Activated CD4-positive, alpha-beta memory T cell treated with anti-CD3 and anti-CD28 coated beads for 36 hours (primary cell): ENCODE measurements at places on chromosomes 13 and 19. TPM values are rescaled to one million over a fixed set of nuclear protein-coding genes. Genes with fewer than 3 reads are reported as not detected.
A peak's percentile ranks its signal among the peaks of the same experiment; 100 is the strongest.

DNA sequence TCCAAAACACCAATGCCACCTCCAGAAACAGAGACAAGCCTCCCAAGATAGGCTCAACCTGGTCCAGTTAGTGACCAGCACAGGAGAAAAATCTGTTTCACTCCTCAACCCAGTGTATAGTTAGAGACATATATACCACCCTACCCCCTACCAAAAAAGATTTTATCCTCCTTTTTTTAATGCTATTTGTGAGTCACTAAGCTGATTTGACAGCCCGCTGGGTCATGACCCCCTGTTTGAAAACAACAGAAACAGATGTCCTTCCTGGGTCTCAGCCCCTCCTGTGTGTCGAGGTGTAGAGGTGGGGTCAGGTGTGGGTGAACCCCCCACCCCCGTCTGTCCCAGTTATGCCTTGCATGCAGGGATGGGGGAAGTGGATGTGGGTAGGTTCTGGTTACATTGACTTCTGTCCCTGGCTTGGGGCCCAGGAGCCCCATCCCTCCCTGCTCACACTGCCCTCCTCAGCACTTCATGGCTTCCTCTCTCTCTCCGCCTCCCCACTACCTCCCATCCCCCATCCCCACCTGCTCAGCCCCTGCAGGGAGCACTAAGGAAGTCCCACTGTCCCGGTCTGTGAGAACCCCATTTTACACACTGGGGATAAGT, 14.0 kb upstream of the TOMM40 start:
- no peak overlapping the region for H3K4me3 ChIP-seq
- no peak overlapping the region for H3K27ac ChIP-seq
- peaks cover 5% of the 10 kb centered on the region for H3K4me1 ChIP-seq
- H3K27me3 ChIP-seq, result peaks cover 2% of the 10 kb centered on the region
- peak; percentile 24 for DNase-seq

- DNase-seq, result no peak
- H3K4me1 ChIP-seq, result peaks cover 5% of the 10 kb centered on the region
These were observed 11.1 kb downstream of the TEX101 start for GRCh38 chr19:43425567-43426392.

- H3K27ac ChIP-seq, result no peak overlapping the region
- DNase-seq, result no peak
- no peaks in the 10 kb centered on the region for H3K27me3 ChIP-seq
- H3K36me3 ChIP-seq, result no peaks in the 10 kb centered on the region
These were observed 18.6 kb upstream of the EHD2 start for GRCh38 chr19:47694466-47695273.

GRCh38 chr13:46728777-46729176, 68.2 kb downstream of the ESD start:
- H3K27me3 ChIP-seq, result no peaks in the 10 kb centered on the region
- H3K4me3 ChIP-seq, result no peak overlapping the region
- H3K27ac ChIP-seq, result no peak overlapping the region
- H3K4me1 ChIP-seq, result no peaks in the 10 kb centered on the region
- peak; percentile 44 for DNase-seq
- peaks cover 33% of the 10 kb centered on the region for H3K36me3 ChIP-seq

GRCh38 chr19:47699360-47699917, 13.8 kb upstream of the EHD2 start:
- H3K4me3 ChIP-seq, result no peak overlapping the region
- no peaks in the 10 kb centered on the region for H3K4me1 ChIP-seq
- no peaks in the 10 kb centered on the region for H3K27me3 ChIP-seq
- peak; percentile 73 for DNase-seq

GRCh38 chr19:27911122-27911898, 1301.6 kb downstream of the UQCRFS1 start:
- no peak overlapping the region for H3K4me3 ChIP-seq
- no peak overlapping the region for H3K27ac ChIP-seq
- H3K4me1 ChIP-seq, result no peaks in the 10 kb centered on the region
- H3K27me3 ChIP-seq, result no peaks in the 10 kb centered on the region
- H3K36me3 ChIP-seq, result no peaks in the 10 kb centered on the region

DNA sequence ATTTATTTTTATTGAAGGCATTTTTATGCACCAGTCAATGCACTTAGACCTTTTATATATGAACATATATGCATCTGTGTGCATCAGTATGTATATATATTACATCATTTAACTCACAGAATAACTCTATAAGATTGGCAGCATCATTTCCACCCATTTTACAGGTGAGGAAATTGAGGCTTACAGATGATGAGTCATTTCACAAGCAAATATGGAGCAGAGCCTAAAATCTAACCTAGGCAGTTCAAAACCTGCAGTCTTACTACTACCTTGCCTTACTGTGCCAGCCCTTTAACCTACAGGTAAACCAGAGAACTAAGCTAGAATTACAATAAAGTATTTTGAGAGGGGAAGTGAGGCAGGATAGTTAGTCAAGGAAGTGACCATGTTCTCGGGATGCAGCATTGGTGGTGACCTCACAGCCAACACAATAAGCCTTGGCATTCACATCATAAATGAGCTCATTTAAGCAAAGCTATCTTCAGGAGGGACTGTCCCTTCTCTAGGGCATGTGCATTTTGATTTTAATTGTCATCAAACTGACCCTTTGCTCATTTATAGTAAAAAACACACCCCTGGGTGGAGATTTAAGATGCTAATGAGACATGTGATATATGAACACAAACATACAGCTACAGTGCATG, 274.3 kb downstream of the DCLK1 start:
- H3K36me3 ChIP-seq, result no peaks in the 10 kb centered on the region
- DNase-seq, result no peak
- H3K4me1 ChIP-seq, result no peaks in the 10 kb centered on the region
- H3K4me3 ChIP-seq, result no peak overlapping the region

DNA sequence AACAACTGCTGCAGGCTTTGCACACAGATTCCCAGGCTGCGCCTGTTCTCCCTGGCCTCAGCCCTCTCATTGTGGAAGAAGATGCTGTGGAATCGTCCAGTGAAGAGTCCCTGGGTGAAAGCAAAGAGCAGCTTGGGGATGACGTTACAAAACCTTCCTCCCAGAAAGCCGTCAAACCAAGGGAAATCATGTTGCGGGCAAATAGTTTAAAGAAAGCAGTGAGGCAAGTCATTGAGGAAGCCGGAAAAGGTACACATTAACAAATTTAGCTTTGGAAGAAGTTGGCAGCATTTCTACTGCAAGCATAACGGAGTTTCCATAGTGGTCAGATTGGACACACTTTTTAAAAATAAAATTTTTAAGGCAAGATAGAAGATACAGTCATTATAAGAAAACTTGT, 82.9 kb upstream of the AKAP11 start:
- peaks cover 15% of the 10 kb centered on the region for H3K36me3 ChIP-seq
- H3K27ac ChIP-seq, result no peak overlapping the region
- DNase-seq, result no peak
- no peaks in the 10 kb centered on the region for H3K4me1 ChIP-seq

GRCh38 chr13:86087244-86087643, 288.0 kb upstream of the SLITRK6 start:
- no peaks in the 10 kb centered on the region for H3K4me1 ChIP-seq
- no peaks in the 10 kb centered on the region for H3K27me3 ChIP-seq
- H3K36me3 ChIP-seq, result no peaks in the 10 kb centered on the region
- DNase-seq, result no peak

GRCh38 chr19:17220207-17220758, 5.1 kb downstream of the USE1 start:
- H3K27me3 ChIP-seq, result no peaks in the 10 kb centered on the region
- H3K36me3 ChIP-seq, result peaks cover 17% of the 10 kb centered on the region
- H3K4me3 ChIP-seq, result no peak overlapping the region

GRCh38 chr13:45341799-45342500, 967 bp upstream of the TPT1 start:
- peaks cover 55% of the 10 kb centered on the region for H3K36me3 ChIP-seq
- H3K4me3 ChIP-seq, result peak overlapping the region; percentile 94
- H3K27ac ChIP-seq, result peak overlapping the region; percentile 99
- H3K4me1 ChIP-seq, result peaks cover 37% of the 10 kb centered on the region
- DNase-seq, result no peak

GRCh38 chr19:56131651-56132050, 9.4 kb upstream of the ZNF444 start:
- DNase-seq, result no peak
- no peaks in the 10 kb centered on the region for H3K36me3 ChIP-seq
- no peak overlapping the region for H3K4me3 ChIP-seq
- H3K27ac ChIP-seq, result no peak overlapping the region
- H3K4me1 ChIP-seq, result no peaks in the 10 kb centered on the region

- H3K27me3 ChIP-seq, result no peaks in the 10 kb centered on the region
- no peak overlapping the region for H3K27ac ChIP-seq
- H3K4me1 ChIP-seq, result no peaks in the 10 kb centered on the region
- no peak for DNase-seq
These were observed 274.7 kb downstream of the SUCLA2 start for GRCh38 chr13:47726394-47726793.

DNA sequence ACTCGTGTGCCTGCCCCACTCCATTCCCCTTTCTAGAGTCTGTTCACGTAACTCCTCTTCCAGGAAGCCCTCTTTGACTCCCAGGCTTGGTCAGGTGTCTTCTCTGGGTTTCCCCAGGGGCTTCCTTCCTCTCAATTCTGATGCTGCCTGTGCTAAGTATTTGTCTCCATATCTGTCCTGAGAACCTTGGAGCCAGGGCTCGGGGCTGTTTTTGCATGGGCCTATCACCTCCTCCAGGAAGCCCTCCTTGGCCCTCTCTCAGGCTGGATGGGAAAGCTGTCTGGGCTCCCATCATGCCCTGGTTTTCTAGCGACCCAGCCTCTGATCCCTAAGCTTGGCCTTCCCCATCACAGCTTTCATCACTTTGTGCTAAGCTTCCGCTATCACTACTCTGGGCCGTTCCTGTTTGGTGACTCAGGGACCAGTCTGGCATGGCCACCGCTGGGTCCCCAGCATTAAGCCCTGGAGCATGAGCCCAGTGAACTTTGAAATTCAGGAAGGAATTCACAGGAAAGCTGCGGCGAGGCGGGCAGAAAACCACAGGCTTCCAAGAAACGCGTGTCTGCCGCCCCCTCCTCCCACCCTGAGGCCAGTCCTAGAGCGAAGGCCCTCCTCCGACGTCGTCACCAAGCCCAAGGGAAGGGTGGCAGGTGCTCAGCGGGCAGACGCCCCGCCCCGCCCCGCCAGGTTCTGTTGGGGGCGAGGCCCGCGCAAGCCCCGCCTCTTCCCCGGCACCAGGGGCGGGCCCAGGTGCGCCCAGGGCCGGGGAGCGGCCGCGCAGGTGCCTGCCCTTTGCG, 486 bp upstream of the SPINT2 start:
- peak overlapping the region; percentile 79 for H3K4me3 ChIP-seq
- H3K36me3 ChIP-seq, result no peaks in the 10 kb centered on the region
- DNase-seq, result peak; percentile 90
- H3K4me1 ChIP-seq, result peaks cover 33% of the 10 kb centered on the region
- H3K27ac ChIP-seq, result peak overlapping the region; percentile 96

DNA sequence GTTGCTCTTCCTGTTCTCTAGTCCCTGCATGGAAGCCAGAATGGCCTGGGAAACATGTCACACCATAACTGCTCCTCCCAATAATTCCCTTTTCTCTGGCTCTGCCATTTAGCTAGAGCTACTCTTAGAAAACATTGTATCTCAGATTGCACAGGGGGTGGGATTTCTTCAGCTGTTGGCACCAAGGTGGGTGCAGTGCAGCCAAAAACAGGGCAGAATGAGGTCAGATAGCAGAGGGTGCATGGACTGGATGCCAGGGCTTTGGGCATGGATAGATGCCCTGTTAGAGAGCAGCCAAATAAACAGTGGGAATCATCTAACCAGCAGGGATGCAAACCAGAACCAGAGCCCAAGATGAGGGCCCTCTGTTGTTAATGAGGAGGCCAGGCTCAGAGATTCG, 4.9 kb upstream of the AMER2 start:
- peaks cover 1% of the 10 kb centered on the region for H3K4me1 ChIP-seq
- H3K27ac ChIP-seq, result no peak overlapping the region
- H3K36me3 ChIP-seq, result no peaks in the 10 kb centered on the region
- H3K27me3 ChIP-seq, result peaks cover 55% of the 10 kb centered on the region
- H3K4me3 ChIP-seq, result no peak overlapping the region

DNA sequence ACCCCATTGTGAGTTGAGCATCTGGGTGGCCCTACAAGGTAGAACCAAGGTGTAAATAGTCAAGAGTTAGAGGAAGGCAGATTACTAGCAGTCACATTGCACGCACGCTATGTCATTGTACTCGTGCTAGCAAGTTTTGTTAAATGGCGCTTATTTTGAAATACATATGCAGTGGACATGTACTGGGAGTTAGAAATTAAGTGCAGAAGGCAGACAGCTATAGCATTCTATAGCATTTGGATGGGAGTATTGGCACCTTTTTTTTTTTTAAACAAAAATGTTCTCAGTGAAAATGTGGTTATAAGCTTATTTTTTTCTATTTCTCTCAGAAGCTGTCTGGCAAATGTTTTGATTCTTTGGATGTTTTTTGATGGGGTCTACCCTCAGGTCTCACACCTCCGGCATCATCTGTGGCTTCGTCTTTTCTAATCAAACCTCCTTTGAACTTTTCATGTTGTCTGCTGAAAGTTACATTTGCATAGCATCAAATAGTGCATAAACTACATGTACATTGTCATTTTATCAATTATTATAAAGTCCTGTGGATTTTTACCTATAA, 68.1 kb downstream of the ARHGEF7 start:
- H3K4me3 ChIP-seq, result no peak overlapping the region
- no peak for DNase-seq
- H3K4me1 ChIP-seq, result peaks cover 84% of the 10 kb centered on the region
- H3K27me3 ChIP-seq, result no peaks in the 10 kb centered on the region

DNA sequence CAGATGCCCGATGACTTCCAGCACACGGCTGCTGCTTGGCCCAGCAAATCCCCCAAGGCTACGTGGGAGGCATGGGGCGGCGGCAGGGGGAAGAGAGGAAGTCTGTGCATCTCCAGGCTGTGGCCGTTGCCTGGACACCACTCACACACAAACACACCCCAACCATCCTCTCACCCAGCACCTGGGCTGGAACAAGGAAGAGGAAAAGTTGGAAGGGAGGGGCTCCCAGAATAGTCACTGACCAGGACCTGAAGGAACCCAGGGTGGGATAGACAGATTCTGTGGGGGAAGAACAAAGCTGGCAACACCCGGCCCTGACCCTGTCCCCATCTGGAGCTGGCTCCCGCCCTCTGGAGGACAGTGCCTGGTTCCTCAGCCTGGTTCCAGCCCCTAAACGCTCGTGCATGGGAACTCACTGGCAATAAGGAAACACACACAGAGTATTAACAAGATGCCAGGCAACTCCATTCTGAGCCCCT, 11.2 kb downstream of the PPP6R1 start:
- no peak for DNase-seq
- no peak overlapping the region for H3K4me3 ChIP-seq

The RGCC gene
- 94.8 TPM for total RNA-seq

The IGFL3 gene
- not detected for total RNA-seq

The NLRP4 gene
- not detected for total RNA-seq
